Naive thymus-derived CD4-positive, alpha-beta T cell (primary cell): ENCODE measurements at places on chromosomes 6 and 20. TPM values are rescaled to one million over a fixed set of nuclear protein-coding genes. Genes with fewer than 3 reads are reported as not detected.

DNA sequence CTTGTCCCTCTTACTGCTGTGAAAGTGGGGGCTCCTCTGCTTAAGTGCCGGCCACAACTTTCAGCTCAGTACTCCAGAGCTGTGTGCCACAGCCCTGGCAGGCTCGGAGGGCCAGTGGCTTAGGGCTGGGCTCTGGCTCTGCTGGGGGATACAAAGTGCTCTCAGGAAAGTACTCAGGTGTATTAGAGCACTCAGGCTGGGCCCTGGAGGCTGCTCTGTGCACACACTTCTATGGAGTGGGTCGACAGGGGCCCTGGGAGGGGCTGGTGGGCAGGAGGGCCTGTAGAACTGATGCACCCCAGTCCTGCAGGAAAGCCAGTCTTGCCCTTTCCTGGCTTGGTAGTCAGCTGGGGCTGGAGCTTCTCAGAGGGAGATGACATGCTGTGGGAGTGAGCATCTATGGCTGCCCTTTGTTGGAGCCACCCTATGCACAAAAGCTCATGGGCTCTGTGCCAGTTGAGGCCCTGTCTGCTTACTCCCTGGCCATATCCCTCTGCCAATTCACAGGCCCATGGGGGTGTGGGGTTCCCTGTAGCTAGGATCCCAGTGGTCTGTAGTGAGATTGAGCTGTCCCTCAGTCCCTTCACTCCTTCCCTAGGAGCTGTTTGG lies 22.0 kb downstream of the CENPW start:
- DNase-seq: no peak

DNA sequence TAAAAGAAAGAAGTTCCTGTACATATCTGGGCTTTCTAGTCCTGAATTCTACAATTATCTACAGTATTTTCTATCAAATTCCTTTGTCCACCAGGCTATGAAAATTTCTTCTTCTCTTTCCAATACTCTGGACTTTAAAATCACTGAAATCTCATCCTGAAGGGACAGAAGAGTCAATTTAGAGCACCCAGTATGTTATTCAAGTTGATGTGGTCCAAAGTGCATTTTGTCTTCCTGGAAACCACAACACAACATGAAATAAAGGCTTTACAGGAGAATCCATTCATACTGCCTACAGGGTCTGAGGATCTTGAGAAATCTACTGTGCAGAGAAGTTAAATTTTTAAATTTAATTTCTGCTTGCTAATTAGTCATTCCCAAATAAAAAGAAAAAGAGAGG lies 94.9 kb upstream of the ADGRF1 start:
- DNase-seq: no peak

DNA sequence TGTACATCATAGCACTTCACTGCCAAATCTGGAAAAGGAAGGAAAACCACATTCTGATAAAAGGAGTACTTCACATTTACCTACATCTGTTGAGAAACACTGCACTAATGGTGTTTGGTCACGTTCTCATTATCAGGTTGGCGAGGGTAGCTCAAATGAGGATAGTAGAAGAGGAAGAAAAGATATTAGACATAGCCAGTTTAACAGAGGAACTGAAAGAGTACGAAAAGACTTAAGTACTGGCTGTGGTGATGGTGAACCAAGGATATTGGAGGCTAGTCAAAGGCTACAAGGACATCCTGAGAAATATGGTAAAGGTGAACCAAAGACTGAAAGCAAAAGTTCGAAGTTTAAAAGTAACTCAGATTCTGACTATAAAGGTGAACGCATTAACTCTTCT lies 32.0 kb upstream of the GJA10 start:
- DNase-seq: no peak

DNA sequence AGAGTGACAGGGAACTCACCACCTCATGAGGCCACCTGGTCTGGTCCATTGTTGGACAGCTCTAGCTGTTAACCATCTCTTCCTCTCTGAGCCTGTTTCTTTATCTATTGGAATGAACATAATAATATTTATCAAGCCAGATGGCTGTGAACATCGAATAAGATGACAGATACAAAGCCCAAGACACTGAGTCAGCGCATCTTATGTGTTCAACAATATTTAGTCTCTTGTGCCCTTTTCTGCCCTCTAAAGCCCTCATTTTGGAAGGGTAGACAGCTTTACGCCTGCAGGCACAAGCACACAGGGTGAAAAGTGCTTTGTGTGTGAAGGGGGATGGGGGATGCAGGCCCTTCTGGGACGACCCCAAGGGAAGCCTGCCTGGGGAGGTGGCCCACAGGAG lies 164.0 kb downstream of the GRM4 start:
- DNase-seq: no peak

Gene AGER
- polyA plus RNA-seq: 0.47 TPM

GRCh38 chr20:36310215-36310981 lies 4.3 kb downstream of the DLGAP4 start:
- DNase-seq: no peak

Gene KHDC1L
- polyA plus RNA-seq: not detected

Gene PRRT1
- 2.2 TPM for polyA plus RNA-seq

GRCh38 chr6:76490456-76490855 lies 418.0 kb upstream of the IMPG1 start:
- no peak for DNase-seq

Gene CRIP3
- polyA plus RNA-seq: not detected

- DNase-seq: no peak
Measured at GRCh38 chr20:48673507-48673906, 154.3 kb downstream of the PREX1 start.

GRCh38 chr6:77463308-77463860 lies at the start of gene HTR1B:
TSS of gene HTR1B (minus strand) at chr6:77463491. CDS start at chr6:77463403, 88 bp downstream.
- no peak for DNase-seq

Gene RNF39
- not detected for polyA plus RNA-seq

DNA sequence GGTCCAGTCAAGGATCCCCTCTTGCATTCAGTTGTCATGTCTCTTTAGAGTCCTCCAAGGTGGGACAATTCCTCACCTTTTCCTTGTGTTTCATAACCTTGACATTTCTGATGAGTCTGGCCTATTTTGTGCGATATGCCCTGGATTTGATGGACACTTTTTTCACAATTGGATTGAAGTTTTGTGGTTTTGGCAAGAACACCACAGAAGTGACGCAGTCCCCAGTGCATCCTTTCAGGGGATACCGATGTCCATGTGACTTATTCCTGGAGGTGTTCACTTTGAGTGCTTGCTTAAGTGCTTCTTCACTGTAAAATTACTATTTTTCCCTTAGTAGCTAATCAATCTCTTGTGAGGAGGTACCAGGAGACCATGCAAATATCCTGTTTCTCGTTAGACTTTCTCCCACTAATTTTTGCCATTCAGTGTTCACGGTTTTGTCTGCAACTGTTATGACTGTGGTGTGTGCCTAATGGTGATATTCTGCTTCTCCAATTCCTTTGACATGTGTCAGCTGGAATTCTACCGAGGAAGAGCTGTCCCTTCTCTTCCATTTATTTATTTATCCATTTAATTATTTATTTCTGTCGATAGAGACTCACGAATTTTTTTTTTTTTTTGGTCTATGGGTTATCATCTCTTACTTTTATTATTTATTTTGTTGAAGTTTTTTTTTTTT lies 30.8 kb downstream of the BPIFB4 start:
- DNase-seq: no peak

DNA sequence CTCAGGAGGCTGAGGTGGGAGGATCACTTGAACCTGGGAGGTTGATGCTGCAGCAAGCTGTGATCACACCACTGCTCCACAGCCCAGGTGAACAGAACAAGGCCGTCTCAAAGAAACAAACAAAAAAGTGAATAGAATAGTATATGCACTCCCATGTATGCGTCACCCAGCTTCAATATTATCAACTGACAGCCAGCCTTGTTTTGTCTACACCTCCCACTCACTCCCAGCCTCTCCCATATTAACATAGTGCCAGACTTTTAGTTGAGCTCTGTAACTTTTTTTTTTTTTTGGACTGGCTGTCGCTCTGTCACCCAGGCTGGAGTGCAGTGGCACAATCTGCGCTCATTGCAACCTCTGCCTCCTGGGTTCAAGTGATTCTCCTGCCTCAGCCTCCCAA lies 18.1 kb upstream of the ILRUN start:
- DNase-seq: no peak

DNA sequence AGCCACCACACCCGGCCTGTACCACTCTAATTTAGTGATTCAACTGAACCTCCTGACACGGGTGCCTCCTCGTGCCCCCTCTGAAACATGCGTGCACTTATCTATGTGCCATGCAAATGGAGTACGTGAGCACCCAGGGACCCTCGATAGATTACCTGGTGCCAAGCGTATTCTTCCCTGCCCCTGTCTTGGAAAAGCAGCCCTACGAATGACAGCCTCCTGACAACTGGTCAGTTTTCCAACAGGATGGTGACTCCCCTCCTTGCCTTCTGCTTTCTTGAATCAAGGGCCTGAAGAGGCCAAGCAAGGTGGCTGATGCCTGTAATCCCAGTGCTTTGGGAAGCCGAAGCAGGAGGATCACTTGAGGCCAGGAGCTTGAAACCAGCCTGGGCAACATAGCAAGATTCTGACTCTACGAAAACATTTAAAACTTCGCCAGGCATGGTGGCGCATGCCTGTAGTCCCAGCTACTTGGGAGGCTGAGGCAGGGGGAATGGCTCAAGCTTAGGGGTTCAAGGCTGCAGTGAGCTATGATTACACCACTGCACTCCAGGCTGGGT lies 25.4 kb upstream of the SYNJ2 start:
- DNase-seq: no peak

Gene ADGRF5
- not detected for polyA plus RNA-seq

DNA sequence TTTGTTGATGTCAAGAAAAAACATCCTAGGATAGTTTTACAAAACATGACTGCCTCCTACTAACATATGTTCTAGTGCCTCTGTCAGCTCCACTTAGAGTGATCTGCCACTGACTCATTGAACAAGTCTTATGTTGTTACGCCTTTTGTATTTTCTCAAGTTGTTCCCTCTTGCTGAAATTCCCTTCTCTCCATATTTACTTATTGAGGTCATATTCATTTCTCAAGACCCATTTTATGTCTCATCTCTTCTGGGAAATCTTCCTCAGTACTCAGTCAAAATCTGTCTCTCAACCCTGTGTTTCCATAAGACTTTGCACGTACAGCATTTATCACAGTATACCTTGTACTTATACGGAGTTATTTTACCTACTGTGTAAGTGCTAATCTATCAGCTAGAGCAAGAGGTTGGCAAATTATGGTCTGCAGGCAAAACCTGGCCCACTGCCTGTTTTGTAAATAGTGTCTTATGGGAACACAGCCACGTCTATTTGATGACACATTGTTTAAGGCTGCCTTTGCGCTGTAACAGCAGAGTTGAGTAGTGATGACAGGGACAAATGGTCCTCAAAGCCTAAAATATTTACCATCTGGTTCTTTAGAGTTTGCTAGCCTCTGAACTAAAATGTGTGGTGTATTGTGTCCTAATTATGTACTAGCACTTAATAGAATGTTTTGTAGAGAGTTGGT lies 83.4 kb downstream of the ADGRB3 start:
- DNase-seq: no peak

DNA sequence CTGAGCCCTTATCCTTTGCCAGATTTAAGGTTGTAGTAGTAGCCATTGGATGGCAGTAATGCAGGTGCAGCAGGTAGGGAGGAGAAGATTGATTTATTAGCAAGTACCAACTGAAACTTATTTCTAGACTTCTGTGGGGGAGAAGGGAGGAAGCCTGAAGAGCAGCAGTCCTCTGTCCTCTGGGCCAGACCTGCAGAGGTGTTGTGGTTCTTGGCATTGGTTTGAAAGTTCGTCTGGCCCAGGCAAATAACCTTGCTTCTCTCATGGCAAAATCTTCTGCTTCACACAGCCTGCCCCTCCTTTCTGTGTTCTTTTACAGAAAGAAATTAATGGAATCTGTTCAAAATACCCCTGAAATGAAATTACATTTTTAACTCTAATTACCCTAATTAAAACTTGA lies 24.5 kb downstream of the RALY start:
- DNase-seq: no peak

DNA sequence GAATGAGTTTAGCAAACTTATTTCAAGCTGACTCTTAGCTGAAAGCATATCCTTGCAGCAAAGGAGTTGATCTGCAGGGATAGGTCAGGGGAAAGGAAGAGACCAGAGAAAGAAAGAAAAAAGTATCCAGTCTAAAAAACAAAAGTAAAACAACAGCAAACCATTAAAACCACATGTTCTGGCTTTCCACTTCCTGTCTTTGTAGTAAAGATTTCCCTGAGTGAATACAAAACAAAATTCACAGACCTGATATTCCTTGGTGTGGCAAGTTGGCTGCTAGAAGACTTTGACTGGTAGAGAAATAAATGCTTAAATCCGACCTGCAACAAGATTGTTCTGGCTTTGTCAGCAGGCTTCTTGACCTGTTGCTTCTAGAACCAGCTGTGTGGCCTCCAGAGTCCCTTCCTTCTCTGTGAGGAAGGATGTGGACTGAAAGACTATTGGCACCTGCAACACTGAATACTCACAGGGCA lies 23.4 kb upstream of the MCM3 start:
- peak; percentile 69 for DNase-seq

Gene DLL1
- polyA plus RNA-seq: 0.60 TPM

Gene RRAGD
- polyA plus RNA-seq: 3.2 TPM

GRCh38 chr6:161141173-161141572 lies 132.7 kb downstream of the AGPAT4 start:
- DNase-seq: no peak

DNA sequence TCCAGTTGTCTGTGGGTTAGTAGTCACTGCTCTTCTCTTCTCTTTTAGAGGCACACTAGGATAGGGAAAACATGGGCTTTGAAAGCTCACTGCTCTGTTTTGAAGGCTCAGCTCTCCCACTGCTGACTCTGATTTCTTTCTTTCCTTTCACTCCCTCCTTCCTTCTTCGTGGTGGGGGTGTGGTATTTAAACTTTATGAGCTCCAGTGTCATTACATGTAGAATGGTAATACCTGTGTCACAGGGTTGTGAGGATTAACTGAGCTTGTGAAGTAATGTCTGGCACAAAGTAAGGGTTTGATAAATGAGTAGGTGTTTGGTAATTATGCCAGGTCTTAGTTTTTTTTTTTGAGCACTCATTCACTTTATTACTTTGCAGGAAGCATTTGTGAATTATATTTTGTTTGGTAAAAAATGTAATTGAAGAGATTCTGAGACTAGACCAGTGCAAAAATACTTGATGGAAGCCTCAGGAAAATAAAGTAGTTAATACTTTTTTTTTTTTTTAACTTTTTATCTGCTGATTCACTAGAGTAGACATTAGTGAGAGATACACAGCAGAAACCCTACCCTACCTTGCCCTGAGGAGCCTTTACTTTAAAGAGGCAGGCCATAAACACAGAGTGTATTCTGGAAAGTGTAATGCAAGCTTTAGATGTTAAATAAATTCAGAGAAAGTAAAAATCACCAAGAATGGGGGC lies 17.3 kb downstream of the SMAP1 start:
- no peak for DNase-seq
